ENCODE measurements at places on chromosomes 16 and 17. TPM values are rescaled to one million over a fixed set of nuclear protein-coding genes. Genes with fewer than 3 reads are reported as not detected.

- DNase-seq = peak; percentile 74
These were observed 399.7 kb downstream of the XYLT1 start for GRCh38 chr16:17070882-17071592.

DNA sequence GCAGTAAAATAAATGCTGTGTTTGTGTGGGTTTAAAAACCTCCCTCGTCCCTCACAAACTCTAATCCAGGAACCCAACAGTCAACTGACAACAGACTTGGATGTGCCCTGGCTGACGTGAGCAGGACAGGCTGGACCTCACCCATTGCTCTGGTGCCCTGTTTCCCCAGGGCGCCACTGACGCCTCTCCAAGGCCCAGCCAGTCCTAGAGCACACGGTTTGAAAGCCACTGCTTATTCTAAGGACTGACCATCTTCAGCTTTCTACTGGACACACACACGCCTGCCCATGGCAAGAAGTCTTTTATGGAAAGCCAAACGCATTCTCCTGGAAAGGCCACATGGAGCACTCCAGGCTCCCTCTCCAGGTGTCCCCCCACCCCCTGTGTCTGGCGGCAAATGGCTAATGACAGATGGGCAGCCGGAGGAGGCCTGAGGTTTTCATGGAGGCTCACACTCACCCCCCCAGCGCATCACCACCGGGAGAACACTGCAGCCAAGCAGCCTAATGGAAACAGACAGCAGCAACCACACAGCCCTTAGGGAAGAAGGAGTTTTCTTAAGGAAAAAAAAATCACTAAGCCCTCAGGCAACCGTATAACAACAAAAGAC, 319.2 kb downstream of the SOX9 start:
- DNase-seq = no peak

- no peak for DNase-seq
These were observed 40.1 kb downstream of the SCNN1B start for GRCh38 chr16:23342083-23342640.

Gene NKD1
- total RNA-seq = 2.1 TPM

- DNase-seq = no peak
These were observed 246.5 kb downstream of the GSG1L start for GRCh38 chr16:27817038-27817437.

- no peak for DNase-seq
These were observed 26.9 kb upstream of the FAM20A start for GRCh38 chr17:68627956-68628575.

DNA sequence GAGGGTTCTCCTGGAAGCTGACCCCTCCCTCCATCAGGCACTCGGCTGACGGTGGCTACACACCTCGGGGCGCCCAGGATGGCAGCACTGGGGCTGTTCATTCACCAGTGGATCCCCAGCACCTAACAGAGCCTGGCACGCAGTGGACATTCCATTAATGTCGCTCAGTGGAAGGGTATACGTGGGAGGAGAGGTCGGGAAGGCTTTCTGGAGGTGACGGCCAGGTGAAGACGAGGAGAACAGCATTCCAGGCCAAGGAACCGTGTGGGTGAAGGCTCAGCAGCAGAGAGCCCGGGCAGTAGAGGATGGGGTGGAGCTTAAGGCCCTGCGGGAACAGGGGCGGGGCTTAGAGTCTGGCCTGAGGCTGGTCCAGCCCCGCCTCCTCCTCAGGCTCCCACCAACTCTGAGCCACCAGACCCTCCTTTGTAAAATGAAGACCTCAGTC, 2.5 kb upstream of the HS3ST6 start:
- no peak for DNase-seq

GRCh38 chr16:19746561-19746960, 28.5 kb downstream of the IQCK start:
- DNase-seq = no peak

- peak; percentile 86 for DNase-seq
These were observed 671.1 kb downstream of the WWOX start for GRCh38 chr16:78770353-78771091.

DNA sequence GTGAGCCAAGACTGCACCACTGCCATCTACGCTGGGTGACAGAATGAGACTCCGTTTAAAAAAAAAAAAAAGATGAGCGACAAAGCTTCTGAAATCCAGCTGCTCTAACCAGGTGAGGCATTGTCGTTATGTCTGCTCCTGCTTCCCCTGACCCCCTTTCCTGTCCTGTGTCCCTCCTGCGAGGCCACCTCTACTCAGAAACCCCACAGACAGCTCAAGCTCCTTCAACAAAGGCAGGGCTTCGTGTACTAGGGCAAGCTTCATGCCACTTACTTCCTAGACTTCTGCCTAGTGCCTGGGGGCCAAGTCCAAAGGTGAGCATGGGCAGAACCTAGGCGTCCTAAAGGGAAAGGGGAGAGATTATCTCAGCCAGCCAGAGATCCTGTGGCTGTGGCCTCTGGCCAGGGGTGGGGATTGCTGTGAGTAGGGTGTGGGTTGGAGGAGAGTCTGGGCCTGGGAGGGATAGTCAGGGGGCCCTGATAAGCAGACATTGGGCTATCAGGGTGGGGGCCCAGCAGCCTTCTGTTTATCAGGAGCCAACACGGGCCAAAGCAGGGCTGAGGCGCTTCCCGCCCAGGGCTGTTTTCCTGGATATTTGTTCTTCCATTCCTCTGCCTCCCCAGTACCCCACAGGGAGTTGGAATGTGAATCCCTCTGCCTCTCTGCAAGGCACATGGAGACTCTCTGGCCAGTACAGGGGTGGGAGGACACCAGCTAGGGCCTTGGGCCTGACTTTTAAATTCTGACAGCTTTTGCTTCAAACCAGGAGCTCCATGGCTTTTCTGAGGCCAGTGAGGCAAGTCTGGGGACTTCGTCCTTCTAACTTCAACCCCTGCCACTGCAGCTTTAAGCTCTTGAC, 10.4 kb downstream of the ERAL1 start:
- DNase-seq = no peak

DNA sequence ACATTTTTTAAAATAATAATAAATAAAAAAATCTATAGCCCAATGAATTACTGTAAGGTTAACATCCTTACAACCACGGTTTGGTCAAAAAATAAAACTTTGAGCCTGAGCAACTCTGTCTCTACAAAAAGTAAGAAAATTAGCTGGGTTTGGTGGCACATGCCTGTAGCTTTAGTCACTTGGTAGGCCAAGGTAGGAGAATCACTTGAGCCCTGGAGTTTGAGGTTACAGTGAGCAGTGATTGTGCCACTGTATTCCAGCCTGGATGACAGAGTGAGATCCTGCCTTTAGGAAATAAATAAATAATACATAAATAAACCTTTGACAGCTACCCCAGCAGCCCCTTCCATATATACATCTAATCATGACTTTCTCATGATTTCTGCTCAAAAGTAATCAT, 26.9 kb upstream of the PHAF1 start:
- no peak for DNase-seq

Gene KCNG4
- not detected for total RNA-seq

- peak; percentile 68 for DNase-seq
These were observed 376 bp upstream of the STAC2 start for GRCh38 chr17:39225959-39226683.

DNA sequence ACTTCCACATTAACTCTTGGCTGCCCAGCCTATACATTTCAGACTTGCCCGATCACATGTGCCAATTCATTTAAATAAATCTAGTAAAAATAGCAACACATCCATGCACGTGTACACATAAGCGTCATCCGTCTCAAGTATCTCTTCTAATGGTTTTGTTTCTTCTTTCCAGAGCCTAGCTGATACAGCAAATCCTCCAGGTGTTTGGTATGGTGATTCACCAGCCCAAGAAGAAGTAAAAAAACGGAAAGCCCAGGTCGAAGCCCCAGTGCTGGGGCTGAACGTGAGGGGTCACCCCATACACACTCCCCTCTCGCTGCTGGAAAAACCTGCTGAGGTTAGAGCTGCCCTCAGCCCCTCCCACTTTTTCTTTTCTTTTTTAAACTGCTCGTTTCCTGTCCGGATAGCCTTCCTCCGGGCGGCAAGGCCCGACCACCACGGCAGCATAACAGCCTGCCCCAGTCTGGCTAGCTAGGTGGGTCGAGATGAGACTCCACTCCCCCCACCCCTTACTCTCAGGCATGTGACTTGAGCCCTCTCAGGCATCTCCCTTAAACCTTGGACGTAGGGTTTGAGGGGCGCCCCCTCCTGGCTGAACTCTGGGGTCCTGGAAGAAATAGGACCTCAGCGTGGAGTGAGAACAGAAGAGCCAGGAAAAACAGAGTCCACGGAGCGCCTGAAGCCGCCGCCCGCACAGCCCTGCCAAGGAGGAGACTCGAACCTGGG, 13.9 kb upstream of the OR1F1 start:
- peak; percentile 58 for DNase-seq

Gene GRAPL
- 7.5 TPM for total RNA-seq

- DNase-seq = no peak
These were observed 13.9 kb downstream of the ABR start for GRCh38 chr17:1165836-1166235.

- no peak for DNase-seq
These were observed 364.1 kb downstream of the FOXL1 start for GRCh38 chr16:86942151-86943051.

Gene AANAT
- total RNA-seq = not detected

Gene KRTAP1-1
- total RNA-seq = not detected

Gene SEPTIN12
- total RNA-seq = not detected

Gene AATK
- total RNA-seq = 0.06 TPM

Gene STAT5B
- 112 TPM for total RNA-seq

DNA sequence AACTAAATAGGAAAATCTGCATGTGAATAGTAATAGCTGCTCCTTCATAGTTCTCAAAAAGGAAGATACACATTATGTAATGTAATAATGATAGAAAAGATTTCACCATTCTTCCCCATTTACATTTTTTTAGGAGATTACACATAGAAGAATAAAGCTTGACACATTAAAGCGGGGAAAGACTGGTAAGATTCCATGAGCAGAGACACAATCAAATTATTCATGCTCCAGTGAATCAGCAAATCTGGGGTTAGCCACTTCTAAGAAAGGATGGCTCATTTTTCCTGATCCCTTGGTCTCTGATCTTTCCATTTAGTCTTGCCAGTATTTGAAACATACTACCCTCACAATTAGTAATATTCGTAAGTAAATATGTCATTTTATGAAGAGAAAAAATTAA, 81.9 kb downstream of the CA4 start:
- no peak for DNase-seq

- no peak for DNase-seq
These were observed 1.6 kb upstream of the SEZ6 start for GRCh38 chr17:29007456-29007855.

GRCh38 chr16:68920349-68920748, 77.0 kb downstream of the TANGO6 start:
- DNase-seq = no peak

DNA sequence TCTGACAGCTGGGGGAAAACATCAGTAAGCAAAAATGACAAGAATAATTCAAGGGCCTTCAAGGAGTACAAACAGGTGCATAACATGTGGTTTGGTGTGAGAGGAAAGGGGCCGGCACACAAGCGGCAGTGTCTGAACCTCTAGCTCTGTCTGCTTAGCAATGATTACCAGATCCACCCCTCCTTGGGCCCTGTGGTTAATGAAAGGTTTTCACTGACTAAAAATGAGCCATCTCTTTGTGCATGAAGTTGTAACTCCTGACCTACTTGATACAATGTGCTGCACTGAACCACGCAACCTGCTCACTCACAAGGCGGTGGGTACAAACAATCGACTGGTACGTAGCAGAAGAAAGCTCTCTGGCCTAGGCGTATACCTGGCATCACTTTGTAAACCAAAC, 15.1 kb downstream of the FAM117A start:
- DNase-seq = peak; percentile 85

Gene OR1A1
- total RNA-seq = not detected

DNA sequence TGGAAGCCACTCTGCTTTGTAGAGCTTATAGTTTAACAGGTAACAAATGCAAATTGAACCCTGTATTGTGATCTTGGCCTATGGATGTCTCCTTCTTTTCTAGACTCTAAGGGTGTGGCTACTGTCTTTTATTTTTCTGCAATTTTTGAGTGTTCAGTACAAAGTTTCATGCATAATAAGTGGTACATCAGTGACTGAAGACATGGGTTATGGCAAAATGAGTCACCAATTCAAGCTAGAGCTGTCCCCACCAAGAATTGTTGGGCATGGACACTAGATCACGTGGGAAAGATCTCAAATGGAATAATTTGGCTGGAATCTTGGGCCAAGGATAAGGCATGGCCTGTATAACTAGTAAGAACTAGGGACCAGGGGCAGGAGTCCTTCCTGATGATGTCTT, 228.4 kb upstream of the N4BP1 start:
- no peak for DNase-seq

Gene WNK4
- total RNA-seq = 0.59 TPM

Gene CRAMP1
- 31.1 TPM for total RNA-seq

DNA sequence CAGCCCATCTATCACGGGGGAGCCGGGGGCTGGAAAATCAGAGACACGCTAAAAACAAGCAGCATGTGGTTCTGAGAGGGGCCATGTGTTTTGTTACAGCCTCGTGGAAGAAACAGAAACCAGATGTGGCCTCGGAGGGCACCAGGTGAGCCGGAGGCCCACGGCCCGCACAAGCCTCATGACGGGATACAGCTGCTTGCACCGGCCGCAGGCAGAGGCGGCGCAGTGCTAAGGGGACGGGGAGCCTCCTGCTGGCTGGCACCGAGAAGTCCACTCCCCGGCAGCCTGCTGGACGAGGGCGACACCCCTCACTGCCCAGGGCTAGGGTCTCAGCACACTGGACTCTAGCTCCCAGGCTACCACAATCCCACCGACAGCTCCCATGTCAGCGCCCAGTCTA, 19.2 kb downstream of the NDUFAF8 start:
- DNase-seq = no peak

- DNase-seq = peak; percentile 64
These were observed 2.6 kb downstream of the TSPOAP1 start for GRCh38 chr17:58325976-58326468.

- DNase-seq = no peak
These were observed 24.8 kb upstream of the SEC14L1 start for GRCh38 chr17:77115947-77116346.

GRCh38 chr16:86107215-86107825, 208.4 kb downstream of the IRF8 start:
- no peak for DNase-seq

Gene ABCC12
- total RNA-seq = not detected

- DNase-seq = no peak
These were observed 92.9 kb downstream of the SMG6 start for GRCh38 chr17:2210726-2211125.
